Activated CD8-positive, alpha-beta memory T cell treated with anti-CD3 and anti-CD28 coated beads for 4 hours (primary cell): ENCODE measurements at places on chromosomes 16 and 17.

DNA sequence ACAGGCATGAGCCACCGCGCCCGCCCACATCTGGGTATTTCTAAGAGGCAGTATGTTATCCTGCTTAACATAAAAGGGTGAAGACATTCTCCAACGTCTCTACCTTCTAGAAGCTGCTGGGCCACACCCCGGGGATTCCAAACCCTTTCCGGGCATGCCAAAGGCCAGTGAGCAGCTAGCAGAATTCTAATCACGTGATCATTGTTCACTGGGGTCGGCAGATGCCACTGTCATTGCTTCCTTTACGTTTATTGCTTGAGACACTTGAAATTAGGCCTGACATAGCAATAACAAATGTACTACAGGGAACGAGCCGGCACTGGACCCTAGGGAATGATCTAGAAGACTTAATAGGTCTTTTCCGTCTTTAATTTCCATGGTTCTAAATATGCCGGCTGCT, 141.2 kb upstream of the ZFHX3 start:
- DNase-seq: no peak

GRCh38 chr16:10835281-10835931, 16.8 kb upstream of the TVP23A start:
- no peak for DNase-seq

- DNase-seq: no peak
Observed at GRCh38 chr16:67395105-67395457, 1.8 kb upstream of the TPPP3 start.

DNA sequence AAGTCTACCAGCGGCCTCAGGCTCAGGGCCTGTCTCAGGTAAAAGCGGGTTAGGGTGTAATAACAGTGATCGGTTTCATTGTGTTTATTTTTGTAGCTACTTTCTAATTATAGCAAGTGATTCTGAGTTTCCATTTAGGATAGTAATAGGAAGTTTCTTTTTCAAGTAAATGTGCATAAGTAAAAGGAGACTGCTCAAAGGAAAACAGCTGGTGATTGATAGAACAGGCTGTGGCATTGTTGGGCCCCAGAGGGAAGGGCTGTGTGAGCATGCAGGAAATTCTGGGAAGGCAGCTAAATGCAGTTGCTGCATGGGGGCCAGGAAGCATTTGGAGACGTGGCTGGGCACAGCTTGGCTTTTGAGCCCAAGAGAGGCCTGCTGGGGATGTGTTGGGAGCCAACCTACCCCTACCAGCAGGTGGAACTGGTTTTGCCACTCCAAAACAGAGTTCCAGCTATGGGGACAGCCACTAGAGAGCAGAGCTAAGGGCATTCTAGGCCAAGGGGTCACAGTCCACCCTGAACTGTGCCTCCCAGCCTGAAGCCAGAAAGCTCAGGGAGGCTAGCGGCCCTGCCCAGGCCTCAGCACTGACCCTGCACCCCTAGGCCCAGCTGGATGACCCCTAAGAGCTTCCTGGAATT, 12.6 kb downstream of the SNX20 start:
- no peak for DNase-seq

- DNase-seq: peak; percentile 45
Observed at GRCh38 chr16:83899272-83899897, 470 bp downstream of the MLYCD start.

DNA sequence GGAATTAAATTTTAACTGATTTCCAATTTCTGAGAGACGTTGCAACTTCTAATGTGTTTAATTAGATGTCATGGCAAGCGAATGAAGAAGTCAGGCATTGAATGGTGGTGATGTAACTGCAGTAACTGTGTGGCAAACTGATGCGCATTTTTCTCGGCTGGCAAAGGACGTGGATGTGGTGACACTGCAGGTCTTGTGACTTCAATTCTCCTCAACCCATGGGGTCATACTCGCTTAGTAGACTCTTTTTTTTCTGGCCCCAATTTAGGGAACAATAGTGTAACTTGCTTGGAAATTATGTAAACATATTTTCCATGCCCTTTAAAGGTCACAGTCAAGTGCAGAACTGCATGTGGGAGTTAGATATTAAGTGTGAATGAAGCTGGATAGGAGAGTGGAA, 1.9 kb upstream of the FAM20A start:
- DNase-seq: no peak

DNA sequence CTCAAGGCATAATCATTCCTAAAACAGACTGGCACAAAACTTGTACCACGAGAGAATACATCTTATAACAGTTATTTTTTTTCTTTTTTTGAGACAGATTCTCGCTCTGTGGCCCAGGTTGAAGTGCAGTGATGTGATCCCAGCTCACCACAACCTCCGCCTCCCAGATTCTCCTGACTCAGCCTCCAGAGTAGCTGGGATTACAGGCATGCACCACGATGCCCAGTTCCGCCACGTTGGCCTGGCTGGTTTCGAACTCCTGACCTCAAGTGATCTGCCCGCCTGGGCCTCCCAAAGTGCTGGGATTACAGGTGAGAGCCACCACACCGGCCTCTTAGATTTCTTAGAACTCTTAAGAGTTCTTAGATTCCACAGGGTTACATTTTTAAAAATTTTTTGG, 4.1 kb downstream of the NUFIP2 start:
- no peak for DNase-seq

DNA sequence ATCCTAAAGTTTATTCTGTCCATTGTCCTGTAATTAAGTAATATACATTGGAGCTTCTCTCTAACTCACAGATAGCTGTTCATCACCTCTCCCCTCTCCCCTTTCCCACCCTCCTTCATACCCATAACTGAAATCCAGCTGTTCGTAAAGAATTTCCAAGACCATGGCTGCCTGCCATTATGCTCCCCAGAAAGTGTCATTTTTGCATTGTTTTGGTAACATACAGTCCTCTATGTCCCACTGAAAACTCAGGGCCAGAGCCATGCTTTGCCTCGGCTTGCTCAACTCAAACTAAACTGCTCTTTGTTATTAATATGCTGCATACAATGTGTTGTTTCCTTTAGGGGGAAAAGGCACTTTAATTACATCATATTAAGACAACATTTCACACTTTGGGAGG, 132.0 kb downstream of the MRTFB start:
- no peak for DNase-seq

- DNase-seq: no peak
Observed at GRCh38 chr17:6456914-6457687, 12.8 kb downstream of the PIMREG start.

- no peak for DNase-seq
Observed at GRCh38 chr16:67327743-67328142, 1.1 kb downstream of the LRRC36 start.

- DNase-seq: no peak
Observed at GRCh38 chr16:89023621-89024511, 46.9 kb upstream of the CBFA2T3 start.

DNA sequence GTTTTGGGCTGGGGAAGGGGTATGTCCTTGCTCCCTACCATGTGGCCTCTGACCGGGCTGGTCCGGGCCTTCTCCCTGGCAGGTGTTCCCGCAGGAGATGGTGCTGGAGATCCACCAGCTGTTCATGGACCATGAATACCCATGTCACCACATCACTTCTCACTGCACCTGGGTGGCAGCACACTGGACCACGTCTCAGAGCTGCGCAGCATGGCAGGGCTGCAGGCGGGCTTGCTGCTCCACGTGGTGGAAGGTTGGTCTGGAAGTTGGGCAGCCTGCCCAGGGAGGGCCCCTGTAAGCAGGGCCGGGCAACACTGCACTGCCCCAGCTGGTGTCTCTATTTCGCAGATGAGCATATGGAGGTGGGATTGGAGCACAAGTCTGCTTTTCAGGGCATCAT, 169.5 kb upstream of the ZNF267 start:
- DNase-seq: no peak

DNA sequence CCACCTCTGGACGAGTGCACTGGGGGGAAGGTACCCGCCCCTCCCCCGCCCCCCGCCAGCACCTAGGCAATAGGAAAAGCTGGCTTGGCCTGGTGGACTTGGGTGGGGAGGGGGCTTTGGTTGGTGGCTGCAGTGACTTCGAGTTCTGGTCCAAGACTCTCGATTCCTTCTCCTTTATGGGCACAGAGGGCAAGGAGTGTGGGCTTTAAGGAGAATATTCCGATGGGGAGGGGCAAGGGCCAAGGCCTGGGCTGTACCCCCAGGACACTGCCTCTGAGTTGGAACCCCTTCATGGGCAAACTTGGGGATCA, 409 bp downstream of the ACSF2 start:
- DNase-seq: no peak

GRCh38 chr17:73042809-73043685, 49.4 kb downstream of the SLC39A11 start:
- no peak for DNase-seq

DNA sequence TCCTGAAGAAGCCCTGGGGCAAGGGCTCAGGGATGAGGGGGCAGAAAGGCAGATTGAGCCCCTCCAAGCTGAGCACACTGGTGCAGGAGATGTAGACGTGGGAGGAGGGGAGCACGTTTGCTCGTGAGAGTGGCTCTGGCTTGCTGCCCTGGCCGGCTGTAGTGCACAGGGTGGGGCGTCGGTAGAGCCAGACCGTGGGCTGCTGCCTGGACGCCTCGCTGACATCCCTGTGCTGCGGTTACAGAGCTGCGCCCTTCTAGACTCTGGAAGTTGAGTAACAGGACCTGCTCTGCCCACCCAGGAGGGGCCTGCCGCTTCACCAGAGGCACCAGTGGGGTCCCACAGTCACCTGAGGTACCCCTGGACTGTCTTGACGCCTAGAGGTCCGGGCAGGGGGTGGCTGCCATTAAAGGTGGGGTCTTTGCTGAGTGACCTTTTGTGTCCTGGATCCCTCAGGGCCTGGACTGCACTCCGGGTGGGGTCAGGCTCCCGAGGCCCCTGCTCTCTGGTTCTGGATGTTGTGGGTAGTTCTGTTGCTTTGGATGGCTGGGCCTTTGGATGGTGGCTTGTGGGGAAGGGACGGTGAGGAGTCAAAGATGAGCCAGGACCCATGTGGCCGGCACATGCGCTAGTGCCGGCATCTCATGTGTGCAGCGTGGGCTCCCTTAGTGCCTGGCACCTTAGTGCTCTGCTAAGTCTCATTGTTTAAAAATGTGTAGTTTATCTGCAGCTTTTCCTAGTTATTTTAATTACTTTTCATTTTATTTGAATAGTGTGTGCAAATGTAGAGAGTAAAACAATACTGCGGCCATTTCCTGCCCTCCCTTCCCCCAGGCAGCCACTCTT, 41.7 kb downstream of the PGS1 start:
- DNase-seq: no peak

DNA sequence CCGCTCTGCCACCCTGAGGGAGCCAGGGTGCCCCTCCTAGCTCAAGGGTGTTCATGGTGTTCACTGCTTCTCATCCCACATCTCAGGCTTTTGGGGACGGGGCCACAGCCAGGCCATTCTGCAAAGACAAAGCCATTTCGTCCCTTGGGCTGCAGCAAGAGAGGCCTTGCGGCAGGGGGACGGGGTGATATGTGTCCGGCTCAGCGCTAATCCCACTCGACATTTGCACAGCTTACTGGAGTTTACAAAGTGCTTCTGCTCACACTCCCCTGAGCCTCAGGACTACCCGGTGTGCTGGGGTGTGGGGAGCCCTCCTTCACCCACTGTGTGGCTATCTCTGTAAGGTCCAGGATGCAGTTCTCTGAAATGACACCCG, 84.3 kb downstream of the RTN4RL1 start:
- no peak for DNase-seq

- no peak for DNase-seq
Observed at GRCh38 chr16:12435730-12436129, 368.0 kb downstream of the CPPED1 start.

GRCh38 chr17:39625198-39625785, 1.5 kb upstream of the PPP1R1B start:
- no peak for DNase-seq

GRCh38 chr17:62597920-62598319, 29.6 kb upstream of the MRC2 start:
- DNase-seq: no peak

DNA sequence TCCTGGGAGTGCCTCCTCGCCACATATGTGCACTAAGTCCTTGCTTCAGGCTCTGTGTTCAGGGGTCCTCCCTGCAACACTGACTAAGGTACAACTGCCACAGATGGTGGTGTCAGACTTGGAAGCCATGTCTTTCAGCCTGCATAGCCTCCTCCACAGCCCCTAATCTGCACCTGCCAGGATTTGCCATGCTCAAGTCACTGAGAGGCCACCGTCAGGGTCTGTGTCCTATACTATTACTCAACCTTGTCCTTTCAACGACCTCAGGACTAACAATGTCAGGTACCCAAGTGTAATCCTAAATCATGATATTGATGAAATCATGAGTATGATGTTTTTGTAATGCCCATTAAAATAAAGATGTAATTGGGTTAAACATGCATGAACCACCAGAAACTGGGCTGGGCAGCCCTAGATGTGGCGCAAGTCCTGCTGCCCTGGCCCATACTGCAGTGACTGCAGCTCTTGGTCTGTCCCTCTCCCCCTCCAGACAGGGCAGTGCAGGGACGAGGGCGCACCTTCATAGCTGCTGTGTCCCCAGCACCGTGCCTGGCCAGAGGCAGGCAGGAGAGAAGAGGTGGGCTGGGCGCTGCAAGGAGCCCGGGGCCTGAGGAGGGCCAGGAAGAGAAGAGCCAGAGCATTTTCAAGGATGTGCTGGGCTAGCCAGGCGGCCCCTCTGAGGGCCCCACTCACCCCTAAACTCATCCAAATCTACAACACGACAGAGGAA, 198.0 kb downstream of the ZNF423 start:
- DNase-seq: no peak

DNA sequence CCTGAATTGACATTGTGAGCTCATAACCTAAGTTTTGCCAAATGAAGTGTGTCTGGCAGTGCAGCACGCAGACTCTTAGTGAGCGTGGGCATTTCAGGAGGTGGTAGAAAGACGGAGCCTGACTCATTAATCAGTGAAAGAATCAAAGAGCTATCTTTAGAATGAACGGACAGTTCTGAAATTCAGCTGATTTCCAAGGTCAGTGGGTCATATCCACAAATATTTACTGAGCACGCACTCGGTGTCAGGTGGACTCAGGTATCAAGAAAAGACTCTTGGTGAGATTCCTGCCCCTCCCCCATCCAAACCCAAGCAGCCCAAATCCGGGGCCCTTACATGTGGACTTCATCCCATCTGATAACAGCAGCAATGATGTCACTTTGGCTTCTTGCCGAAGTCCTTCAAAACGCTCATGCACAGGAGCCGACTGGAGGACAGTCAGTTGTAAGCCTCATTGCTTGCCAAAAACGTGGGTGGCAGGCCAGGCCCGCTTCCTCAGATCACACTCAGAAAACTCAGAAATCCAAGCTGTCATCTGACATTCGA, 185.8 kb downstream of the HS3ST3A1 start:
- no peak for DNase-seq

DNA sequence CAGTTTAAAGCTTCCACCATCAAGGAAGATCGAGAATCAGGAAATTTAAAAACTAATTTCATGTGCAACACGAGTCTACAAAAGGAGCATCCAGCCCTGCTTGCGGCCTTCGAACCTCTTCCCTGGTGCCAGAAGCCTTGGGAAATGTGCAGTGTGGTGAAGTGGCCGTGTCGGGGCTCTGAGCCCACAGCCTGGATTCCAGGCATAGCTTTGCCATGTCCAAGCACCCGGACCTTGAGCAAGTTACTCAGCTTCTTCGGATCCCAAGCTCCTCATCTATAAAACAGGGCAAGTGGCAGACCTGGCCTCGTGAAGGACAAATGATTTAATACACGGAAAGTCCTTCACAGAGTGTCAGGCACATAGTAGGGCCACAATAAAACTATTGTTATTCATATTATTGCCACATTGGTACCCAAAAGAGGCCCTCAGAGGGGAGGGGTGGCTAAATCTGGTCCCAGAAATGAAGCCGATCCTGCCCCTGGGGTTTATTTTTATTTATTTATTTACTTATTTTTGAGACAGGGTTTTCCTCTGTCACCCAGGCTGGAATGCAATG, 34.8 kb downstream of the COTL1 start:
- no peak for DNase-seq

- DNase-seq: no peak
Observed at GRCh38 chr17:35011671-35012216, 31.4 kb downstream of the LIG3 start.

GRCh38 chr17:43713494-43714162, 45.0 kb downstream of the SOST start:
- DNase-seq: no peak
